ENCODE measurements at places on chromosomes 12 and 14.

DNA sequence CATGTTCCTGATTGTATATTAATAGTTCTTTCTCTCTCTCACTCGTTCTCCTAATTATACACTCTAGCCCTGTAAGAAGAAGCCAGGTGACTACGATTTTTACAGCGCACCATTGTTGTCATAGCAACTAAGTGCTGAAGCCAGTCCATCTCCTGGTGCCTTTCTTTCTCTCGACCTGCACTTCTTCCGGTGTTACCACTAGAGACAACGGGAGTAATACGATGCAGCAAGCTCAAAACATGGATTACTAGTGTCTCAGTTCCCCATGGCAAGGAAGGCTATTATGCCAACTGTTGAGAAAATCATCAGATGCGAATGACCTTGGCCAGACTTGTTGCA, 40.8 kb upstream of the DCD start:
- peaks cover 6% of the 10 kb centered on the region for H3K4me1 ChIP-seq
- H3K4me3 ChIP-seq = no peak overlapping the region
- no peak overlapping the region for H3K27ac ChIP-seq
- H3K27me3 ChIP-seq = no peaks in the 10 kb centered on the region
- no peak for DNase-seq

DNA sequence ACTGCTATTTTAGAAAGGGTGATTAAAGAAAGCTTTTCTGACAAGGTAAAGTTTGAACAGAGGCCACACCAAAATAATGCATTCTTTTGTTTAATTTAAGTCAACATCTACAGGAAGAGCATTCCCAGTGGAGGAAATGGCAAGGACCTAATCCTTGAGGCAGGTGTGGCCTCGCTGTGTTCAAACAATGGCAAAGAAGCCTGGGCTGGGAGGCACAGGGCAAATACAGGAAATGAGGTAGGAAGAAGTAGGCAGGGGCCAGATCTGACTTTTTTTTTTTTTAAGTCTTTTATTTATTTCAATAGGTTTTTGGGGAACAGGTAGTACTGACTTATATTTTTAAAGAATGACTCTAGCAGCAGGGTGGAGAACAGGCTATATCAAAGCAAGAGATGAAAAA, 53.5 kb downstream of the ARMH4 start:
- no peaks in the 10 kb centered on the region for H3K36me3 ChIP-seq
- no peak overlapping the region for H3K27ac ChIP-seq
- no peak for DNase-seq
- no peaks in the 10 kb centered on the region for H3K4me1 ChIP-seq
- H3K4me3 ChIP-seq = no peak overlapping the region

DNA sequence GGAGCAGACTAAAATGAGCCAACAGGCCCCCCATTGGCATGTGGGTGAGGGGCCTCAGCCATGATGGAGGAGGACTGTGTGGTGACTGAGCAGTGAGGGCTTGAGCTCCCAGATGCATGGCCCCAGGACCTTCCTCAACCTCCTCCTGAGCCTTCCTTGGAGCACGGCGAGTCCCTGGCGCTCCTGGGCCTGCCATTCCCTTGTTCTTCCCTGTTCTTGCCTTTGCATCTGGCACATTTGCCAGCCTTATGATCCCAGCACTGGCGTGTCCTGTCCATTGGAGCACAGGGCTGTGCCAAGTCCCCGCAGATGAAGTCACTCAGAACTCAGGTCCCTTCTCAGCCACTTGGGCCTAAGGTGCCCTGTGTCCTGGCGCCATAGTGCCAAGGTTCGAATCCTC, 40.3 kb upstream of the MEG3 start:
- H3K4me3 ChIP-seq = no peak overlapping the region
- no peak overlapping the region for H3K27ac ChIP-seq
- no peaks in the 10 kb centered on the region for H3K27me3 ChIP-seq
- DNase-seq = no peak
- no peaks in the 10 kb centered on the region for H3K36me3 ChIP-seq
- H3K4me1 ChIP-seq = no peaks in the 10 kb centered on the region

DNA sequence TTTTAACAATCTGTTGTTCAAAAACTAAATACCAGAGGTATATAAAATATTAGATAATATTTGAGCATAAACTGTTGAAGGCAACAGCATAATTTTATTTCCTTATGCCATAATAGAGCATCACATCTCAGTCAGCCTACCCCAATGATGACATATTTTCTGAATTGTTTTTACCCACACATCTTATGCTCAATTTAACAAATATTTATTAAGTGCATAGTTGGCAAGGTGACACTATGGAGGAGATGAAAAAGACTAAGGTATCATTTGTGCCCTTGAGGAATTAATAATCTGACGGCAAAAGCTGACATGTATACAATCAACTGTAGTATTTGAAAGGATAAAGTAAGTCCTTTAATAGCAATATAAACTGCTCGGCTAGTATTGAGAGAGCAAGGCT, 102.4 kb downstream of the SYT1 start:
- no peak overlapping the region for H3K4me3 ChIP-seq
- no peaks in the 10 kb centered on the region for H3K27me3 ChIP-seq
- no peak for DNase-seq
- H3K36me3 ChIP-seq = no peaks in the 10 kb centered on the region
- H3K27ac ChIP-seq = no peak overlapping the region

DNA sequence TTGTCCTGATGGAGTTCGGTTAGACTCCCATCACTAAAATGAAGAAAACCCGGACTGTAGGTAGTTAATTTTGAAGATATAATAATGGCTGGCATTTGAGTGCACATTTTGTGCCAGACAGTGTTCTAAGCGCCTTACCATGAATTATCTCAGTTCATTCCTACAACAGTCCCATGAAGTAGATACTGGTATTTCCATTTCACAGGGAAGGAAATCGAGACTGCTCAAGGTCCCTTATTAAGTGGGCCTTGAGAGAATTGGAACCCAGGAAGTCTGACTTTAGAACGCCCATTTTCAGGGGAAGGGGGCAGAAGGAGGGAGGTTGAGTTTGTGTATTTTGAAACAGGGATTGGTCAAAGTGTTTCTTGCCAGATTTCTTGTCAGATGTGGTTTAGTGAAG, 855 bp downstream of the MNAT1 start:
- peak overlapping the region; percentile 94 for H3K4me3 ChIP-seq
- no peak overlapping the region for H3K27ac ChIP-seq
- H3K4me1 ChIP-seq = no peaks in the 10 kb centered on the region
- H3K36me3 ChIP-seq = no peaks in the 10 kb centered on the region
- H3K27me3 ChIP-seq = no peaks in the 10 kb centered on the region
- no peak for DNase-seq

- no peak for DNase-seq
- no peaks in the 10 kb centered on the region for H3K36me3 ChIP-seq
- no peaks in the 10 kb centered on the region for H3K4me1 ChIP-seq
- no peak overlapping the region for H3K4me3 ChIP-seq
Measured at GRCh38 chr14:35374263-35374712, 30.3 kb downstream of the NFKBIA start.

GRCh38 chr12:17358835-17359234, 731.2 kb downstream of the RERGL start:
- no peak overlapping the region for H3K27ac ChIP-seq
- H3K36me3 ChIP-seq = no peaks in the 10 kb centered on the region

GRCh38 chr12:58393152-58393551, 451.8 kb downstream of the ATP23 start:
- H3K4me1 ChIP-seq = no peaks in the 10 kb centered on the region
- no peak overlapping the region for H3K4me3 ChIP-seq
- no peaks in the 10 kb centered on the region for H3K36me3 ChIP-seq
- no peak overlapping the region for H3K27ac ChIP-seq
- H3K27me3 ChIP-seq = no peaks in the 10 kb centered on the region
- DNase-seq = no peak
